ENCODE measurements at places on chromosomes 4 and X. TPM values are rescaled to one million over a fixed set of nuclear protein-coding genes. Genes with fewer than 3 reads are reported as not detected.

The SGMS2 gene
- 0.68 TPM for total RNA-seq

The STOX2 gene
- 12.7 TPM for total RNA-seq

GRCh38 chr4:90082449-90082848, 44.7 kb upstream of the CCSER1 start:
- H3K27me3 ChIP-seq = no peaks in the 10 kb centered on the region
- H3K36me3 ChIP-seq = no peaks in the 10 kb centered on the region
- no peak overlapping the region for H3K27ac ChIP-seq
- H3K4me1 ChIP-seq = peaks cover 8% of the 10 kb centered on the region
- DNase-seq = no peak

GRCh38 chr4:38531141-38531727, 132.8 kb upstream of the KLF3 start:
- H3K36me3 ChIP-seq = no peaks in the 10 kb centered on the region
- H3K27ac ChIP-seq = no peak overlapping the region
- no peak for DNase-seq
- H3K27me3 ChIP-seq = no peaks in the 10 kb centered on the region
- H3K4me1 ChIP-seq = no peaks in the 10 kb centered on the region

GRCh38 chr4:124804041-124804440, 91.5 kb upstream of the ANKRD50 start:
- no peaks in the 10 kb centered on the region for H3K4me1 ChIP-seq
- H3K36me3 ChIP-seq = no peaks in the 10 kb centered on the region
- H3K27me3 ChIP-seq = no peaks in the 10 kb centered on the region
- H3K4me3 ChIP-seq = no peak overlapping the region
- no peak overlapping the region for H3K27ac ChIP-seq

DNA sequence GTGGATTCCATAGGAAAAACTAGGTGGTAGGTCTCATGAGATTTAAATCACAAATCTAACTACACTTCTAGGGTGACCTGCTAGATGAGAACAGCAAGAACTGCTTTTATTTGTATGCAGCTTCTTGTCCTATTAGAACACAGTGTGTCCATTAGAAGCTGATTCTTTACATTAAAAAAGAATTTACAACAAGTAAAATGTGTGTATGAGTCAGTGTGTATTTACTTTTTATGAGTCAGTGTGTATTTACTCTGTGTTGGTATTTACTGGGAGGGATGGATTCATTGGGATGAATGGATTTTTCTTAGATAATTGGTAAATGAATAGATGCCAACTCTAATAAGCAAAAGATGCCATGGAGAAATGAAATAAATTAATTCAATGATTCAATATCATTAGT, 40.6 kb upstream of the XPNPEP2 start:
- H3K27me3 ChIP-seq = no peaks in the 10 kb centered on the region
- H3K36me3 ChIP-seq = no peaks in the 10 kb centered on the region
- no peak overlapping the region for H3K4me3 ChIP-seq
- no peak overlapping the region for H3K27ac ChIP-seq
- H3K4me1 ChIP-seq = no peaks in the 10 kb centered on the region

GRCh38 chr4:86500527-86500926, 93.6 kb upstream of the PTPN13 start:
- no peaks in the 10 kb centered on the region for H3K36me3 ChIP-seq
- H3K4me3 ChIP-seq = no peak overlapping the region
- H3K27me3 ChIP-seq = no peaks in the 10 kb centered on the region
- DNase-seq = no peak
- H3K4me1 ChIP-seq = peaks cover 17% of the 10 kb centered on the region
- H3K27ac ChIP-seq = no peak overlapping the region

DNA sequence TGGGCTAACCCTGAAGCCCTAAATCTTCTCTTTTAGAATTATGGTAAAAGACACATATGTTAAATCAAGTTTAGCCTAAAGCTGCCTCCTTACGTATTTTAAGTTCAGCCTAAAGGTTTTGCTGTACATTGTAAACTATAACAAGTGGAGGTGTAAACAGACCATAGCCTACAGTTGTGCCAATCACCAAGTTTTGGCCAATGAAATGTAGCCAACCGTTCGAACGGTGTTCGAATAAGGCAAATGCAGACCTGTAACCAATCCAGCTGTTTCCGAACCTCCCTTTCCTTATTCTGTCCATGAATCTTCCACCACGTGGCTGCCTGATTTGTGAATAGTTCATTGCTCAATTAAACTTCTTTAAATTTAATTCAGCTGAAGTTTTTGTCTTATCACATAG, 52.1 kb upstream of the TBC1D9 start:
- no peaks in the 10 kb centered on the region for H3K4me1 ChIP-seq
- no peaks in the 10 kb centered on the region for H3K27me3 ChIP-seq
- H3K4me3 ChIP-seq = no peak overlapping the region
- H3K27ac ChIP-seq = no peak overlapping the region

- H3K4me3 ChIP-seq = no peak overlapping the region
- H3K36me3 ChIP-seq = no peaks in the 10 kb centered on the region
- DNase-seq = no peak
- no peaks in the 10 kb centered on the region for H3K27me3 ChIP-seq
- H3K27ac ChIP-seq = no peak overlapping the region
- H3K4me1 ChIP-seq = no peaks in the 10 kb centered on the region
Observed at GRCh38 chrX:43728002-43728401, 71.9 kb downstream of the MAOA start.
